ENCODE measurements at places on chromosomes 13 and 19.

DNA sequence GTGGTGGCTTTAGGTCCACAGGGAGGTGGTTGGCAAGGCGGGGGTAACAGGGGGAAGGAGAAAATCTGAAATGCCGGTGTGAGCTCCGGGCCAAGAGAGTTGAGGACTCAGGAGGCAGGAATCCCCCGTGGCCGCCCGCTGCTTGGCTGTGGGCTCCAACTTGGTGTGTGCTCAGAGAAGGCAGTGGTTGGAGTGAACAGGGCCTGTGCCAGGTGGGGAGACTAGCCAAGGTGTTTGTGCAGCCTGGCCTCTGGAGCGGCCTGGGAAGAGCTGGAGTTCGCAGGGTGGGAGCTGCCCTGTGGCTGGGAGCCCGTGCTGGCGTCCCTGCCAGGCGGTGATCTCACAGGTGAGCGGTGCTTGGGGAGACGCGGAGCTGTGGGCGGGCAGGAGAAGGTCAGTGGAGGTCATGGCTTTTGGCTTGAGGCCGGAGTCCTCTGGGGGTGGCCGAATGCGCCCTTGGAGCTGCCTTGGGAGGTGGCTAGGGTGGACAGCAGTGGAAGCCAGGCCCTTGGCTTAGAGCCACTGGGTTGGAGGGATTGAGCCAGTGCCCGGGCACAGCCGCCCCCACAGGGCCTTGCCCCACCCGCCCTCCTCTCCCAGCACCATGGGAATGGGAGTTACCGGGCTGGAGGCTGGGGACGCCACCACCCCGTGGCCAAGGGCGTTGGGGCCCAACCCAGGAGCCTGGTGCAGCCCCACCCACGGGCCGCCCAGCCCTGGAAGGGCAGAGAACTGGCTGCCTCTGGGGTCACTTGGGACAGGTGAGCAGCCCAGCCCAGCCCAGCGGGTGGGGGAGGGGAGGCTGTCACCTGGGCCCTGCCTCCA lies 7.1 kb upstream of the CIRBP start:
- no peak for DNase-seq

- DNase-seq, result no peak
Observed at GRCh38 chr19:16023146-16023915, 53.0 kb upstream of the TPM4 start.

GRCh38 chr19:38375748-38376147 lies 1.4 kb downstream of the PSMD8 start:
- DNase-seq, result no peak

- no peak for DNase-seq
Observed at GRCh38 chr19:15124572-15125231, 17.5 kb downstream of the SYDE1 start.

- no peak for DNase-seq
Observed at GRCh38 chr19:1134431-1134830, 30.6 kb downstream of the GPX4 start.

DNA sequence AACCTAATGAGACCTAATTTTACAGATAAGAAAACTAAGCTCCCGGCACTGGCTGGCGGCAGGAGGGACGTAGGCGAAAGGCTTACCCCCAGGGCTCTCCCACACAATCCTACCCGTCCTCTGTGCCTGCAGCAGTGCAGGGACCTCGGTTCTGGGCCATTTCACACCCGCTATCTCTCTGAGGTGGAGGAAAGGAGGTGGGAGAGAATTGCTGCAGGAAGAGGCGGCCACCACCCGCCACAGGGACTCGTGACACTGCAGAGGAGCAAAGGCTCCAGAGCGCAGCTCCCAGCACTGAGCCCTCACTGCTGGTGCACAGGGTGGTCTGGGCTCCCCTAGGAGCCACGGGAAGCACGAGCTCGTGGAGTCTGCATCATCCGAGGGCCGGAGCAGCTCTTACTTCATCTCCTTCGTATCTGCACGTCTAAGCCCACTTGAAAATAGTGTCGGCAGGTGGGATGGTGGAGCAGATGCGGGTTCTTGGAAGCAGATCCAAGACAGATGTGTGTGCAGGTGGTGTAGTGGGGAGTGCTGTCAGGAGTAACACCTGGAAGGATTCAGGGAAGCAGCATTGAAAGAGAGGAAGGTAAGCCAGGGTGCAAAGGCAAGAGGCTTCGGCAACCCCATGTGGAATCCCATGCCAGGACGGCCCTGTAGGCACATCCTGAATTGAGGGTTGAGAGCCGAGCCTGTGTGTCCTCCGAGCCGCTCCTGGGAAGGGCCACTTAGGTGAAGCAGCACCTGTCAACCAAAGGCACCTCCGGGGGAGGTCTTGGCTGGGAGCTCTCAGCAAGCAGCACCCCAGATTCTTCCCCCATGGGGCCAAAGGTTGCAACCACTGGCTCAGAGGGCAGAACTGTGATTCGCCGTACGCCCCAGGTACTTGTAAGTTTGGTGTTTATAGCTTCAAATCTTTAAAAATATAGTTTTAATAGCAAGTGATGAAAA lies 115.8 kb upstream of the SPACA7 start:
- DNase-seq, result no peak

GRCh38 chr13:111952814-111953213 lies 114.1 kb upstream of the SOX1 start:
- DNase-seq, result no peak

- no peak for DNase-seq
Observed at GRCh38 chr13:28636069-28636468, 22.9 kb upstream of the POMP start.

DNA sequence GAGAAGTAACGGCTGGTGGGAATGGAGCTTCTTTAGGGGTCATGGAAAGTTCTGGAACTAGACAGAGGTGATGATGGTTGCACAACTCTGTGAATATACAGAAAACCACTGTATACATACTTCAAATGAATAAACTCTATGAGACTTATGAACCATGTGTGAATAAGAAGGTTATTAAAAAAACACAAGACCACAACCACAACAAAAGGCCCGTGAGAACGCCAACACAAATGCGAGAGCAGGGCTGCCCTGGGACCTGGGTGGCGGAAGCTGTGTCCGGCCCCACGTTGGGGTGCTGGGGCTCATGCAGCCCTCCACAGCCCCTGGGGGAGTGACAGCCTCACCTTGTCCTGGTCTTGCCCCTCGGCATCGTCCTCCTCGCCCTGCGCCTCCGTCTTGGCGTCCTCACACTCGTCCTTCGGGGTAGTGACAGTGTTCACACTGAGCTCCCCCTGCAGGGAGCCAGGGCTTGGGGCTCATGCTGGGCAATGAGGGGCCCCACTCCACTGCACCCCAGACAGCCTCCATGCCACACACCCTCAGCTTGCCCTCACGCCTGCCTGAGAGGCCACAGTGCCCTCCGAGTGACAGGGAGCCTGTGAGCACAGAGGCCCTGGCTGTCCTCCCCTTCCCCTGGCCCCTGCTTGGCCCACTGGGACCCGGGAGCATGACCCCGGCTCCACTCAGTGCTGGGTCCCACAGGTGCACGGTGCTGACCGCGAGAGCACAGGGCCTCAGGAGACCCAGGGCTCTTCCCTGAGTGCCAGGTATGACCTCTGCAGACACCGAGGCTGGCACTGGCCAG lies 16.0 kb downstream of the IZUMO4 start:
- no peak for DNase-seq

GRCh38 chr19:48342841-48343540 lies 17.6 kb downstream of the EMP3 start:
- DNase-seq, result no peak
